ENCODE measurements at places on chromosomes 11 and 22. TPM values are rescaled to one million over a fixed set of nuclear protein-coding genes. Genes with fewer than 3 reads are reported as not detected.

DNA sequence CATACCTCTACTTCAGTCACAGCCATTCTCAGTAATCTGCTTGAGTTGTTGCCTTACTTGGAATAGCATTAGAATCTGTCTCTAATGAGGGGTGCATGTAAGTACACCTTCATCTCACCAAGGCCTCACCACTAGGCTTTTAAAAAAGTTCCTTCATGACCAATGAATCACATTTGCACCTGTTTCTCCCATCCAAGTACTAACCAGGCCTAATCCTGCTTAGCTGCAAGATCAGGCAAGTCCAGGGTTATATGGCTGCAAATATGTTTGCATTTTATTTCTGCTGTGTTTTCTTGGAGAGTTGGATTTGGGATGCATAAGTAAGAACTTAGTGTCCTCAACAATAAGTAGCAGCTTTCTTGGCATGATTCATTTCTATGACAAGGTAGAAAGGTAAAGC is 66.9 kb downstream of the BBOX1 start:
- DNase-seq = no peak

GRCh38 chr11:93846411-93846810 is 4.0 kb downstream of the VSTM5 start:
- DNase-seq = no peak

DNA sequence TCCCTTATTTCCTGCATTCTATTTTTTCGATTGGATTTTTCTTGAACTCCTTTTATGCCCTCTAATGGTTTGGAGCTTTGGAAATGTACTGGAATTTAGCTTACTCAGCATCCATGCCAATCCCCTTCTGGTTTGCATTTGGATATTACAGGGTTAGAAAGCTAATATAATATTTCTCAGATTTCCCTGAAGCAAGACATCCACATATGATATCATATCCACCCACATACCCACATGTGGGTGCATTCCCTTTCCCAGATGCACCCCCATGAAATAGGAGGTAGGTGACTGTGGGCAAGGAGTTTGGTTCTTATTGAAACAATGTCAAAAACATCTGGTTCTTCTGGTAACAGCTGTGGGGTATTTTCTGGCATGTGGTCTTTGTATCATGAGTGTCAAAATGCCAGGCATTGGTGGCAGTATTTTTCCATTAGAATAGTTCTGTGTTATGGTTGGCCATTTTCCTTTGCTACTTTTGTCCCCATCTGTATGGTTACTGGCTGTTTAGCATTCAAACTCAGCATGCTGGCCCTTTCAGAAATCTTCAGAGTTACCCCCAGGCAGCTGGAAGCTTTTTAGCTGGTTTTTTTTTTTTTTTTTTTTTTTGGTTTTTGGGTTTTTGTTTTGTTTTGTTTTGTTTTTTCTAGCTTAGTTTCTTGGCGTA is 32.7 kb upstream of the DDX10 start:
- DNase-seq = no peak

CNTF gene
- total RNA-seq = 3.0 TPM

IGSF22 gene
- 2.5 TPM for total RNA-seq

CBX6 gene
- 66.4 TPM for total RNA-seq

DTX4 gene
- 0.94 TPM for total RNA-seq

DNA sequence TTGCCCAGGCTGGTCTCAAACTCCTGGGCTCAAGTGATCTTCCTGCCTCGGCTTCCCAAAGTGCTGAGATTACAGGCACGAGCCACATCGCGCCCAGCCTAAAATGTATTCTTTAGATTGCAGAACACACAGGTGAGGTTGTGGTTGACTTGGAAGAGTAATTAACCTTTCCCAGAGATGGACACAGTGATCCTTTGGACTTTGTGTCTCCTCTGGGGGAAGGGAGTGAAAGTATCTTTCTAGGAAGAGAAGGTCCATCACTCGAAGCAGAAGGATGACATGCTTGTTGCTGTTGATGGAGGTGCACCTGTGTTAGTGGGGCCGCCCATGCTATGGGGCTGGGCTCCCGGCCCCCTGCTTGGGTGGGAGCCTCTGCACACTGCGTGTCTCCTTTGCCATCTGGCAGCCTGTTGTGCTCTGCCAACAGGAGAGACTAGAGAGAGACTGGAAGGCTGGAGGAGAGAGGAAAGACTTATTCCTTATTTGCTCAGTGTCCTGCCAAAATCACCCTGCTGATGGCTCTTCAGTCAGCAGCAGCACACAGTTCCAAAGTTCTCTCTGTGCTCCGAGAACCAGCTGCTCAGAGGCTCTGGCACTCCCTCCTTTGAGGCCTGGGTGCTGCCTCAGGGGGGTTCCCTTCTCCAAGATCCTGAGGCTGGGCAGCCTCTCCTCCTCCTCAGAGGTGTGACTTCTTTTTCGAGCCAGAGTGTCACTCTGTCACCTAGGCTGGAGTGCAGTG is 33.1 kb upstream of the CYB5R3 start:
- DNase-seq = no peak

DNA sequence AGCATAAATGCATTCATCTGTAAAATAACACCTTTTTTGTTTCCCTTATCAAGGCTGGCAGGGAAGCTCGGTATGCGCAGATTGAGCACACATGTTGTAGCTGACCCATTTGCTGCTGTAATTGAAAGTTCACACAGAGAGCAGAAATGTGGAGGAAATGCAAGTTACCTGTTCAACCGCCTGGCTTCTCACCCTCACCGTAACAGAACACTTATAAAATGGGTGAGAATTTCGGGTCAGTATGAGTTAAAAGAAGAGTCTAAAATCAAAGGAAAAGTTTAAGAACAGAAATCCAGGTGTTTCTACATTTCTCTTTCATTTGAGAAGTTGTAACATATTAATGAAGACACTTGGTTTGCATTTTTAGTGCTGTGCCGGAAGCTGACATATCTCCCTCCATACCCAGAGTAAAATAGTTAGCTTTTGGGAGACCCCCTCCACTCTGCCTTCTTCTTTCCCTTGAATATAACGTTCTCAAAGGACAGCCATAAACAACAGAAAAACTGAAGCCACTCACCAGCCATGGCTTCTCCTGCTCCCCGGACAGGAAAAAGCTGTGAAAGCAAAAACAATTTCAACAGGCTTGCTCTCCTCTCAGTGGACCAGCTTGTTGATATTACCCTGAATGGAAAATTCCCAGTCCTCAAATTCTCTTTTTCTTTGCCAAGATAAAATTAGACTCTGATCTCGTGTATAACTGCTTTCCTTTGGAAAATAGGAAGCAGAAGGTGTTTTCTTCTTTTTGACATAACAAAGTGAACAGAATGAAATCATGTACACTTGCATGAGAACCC is at the start of gene CASP12:
Gene CASP12, minus strand, starts transcription at position 570 of the 794 bp plus-strand sequence.
- no peak for DNase-seq

DNA sequence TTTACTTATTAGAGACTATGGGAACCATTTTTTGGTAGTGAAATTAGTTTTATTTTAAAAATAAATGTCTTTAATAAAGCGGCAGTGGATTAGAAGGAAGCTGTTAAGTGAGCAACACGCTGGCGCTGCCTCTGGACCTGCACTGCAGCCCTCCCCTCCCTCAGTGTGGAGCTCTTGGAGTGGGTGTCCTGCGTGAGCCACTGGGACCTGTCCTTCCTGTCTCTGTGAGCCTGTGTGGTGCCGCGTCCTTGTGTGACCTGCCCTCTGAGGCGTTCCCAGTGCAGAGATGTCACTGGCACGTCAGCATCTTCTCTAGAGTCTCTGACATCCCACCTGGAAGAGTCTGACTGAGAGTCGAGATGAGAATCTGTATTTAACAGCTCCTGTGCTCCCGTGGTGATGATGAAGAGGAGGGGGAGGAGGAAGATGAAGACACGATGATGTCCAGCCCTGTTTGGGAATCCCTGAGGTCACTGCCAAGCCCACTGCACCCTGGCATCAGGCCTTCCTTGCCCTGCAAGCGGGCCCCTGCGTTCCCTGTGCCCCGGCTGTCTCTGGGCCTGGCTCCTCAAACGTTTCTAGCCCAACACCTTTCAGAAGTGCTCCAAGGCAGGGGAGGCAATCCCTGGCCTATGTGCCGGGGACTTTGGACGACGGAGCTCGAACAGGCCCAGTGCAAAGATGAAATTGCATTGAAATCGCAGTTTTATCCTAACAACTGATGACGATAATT is 271.8 kb downstream of the TBC1D22A start:
- no peak for DNase-seq

GRCh38 chr11:110434952-110435779 is 5.4 kb downstream of the FDX1 start:
- no peak for DNase-seq

DNA sequence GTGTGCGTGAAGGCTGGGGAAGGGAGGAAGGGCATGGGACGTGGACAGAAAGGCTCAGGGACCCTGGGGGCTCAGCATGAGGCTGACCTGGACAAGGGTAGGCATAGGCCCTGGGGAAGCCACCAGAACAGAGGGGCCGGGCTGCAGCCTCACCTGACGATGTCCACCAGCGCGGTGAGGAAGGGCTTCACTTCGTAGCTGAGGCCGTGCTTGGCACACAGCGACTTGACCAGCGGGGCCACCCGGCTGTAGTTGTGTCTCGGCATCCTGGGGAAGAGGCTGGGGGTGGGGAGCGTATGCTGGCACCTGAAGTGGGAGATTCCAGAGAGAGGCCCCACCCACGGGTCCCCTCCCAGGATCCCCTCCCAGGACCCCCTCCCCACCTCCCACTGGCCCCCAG is 15.6 kb downstream of the FADS3 start:
- DNase-seq = no peak

DNA sequence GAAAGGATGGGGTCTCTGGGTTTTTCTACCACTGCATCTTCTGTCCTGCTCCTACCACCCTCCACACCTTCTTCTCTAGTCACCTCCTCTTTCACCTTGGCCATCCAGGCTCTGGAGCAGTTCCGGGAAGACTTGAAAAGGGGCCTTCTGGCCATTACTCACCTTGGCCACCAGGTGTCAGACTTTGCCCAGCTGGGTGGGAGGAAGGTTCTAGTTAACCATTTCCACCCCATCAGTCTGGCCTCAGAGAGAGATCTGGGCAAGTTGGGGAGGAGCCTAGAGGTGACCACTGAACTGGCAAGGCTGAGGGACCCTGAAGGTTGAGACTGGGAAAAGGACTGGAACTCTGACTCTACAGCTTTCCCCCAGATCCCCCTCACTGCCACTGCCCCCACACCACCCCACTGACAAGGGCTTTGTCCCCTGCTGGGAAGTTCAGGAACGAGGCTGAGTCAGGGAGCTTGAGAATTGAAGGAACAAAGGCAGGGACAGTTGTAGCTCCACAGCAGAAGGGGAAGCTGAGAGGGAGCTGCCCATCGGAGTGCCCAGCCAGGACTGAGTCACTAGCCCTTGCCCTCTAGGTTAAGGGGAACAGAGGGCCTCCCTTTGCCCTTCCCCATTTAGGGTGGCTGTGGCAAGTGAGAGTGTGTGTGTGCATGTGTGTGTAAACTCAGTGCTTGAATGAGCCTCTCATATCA is 3.7 kb upstream of the POLD4 start:
- peak; percentile 70 for DNase-seq
